ENCODE measurements at places on chromosomes 3 and 15. TPM values are rescaled to one million over a fixed set of nuclear protein-coding genes. Genes with fewer than 3 reads are reported as not detected.

GRCh38 chr3:32592011-32592410 is 21.4 kb upstream of the DYNC1LI1 start:
- DNase-seq: no peak

DNA sequence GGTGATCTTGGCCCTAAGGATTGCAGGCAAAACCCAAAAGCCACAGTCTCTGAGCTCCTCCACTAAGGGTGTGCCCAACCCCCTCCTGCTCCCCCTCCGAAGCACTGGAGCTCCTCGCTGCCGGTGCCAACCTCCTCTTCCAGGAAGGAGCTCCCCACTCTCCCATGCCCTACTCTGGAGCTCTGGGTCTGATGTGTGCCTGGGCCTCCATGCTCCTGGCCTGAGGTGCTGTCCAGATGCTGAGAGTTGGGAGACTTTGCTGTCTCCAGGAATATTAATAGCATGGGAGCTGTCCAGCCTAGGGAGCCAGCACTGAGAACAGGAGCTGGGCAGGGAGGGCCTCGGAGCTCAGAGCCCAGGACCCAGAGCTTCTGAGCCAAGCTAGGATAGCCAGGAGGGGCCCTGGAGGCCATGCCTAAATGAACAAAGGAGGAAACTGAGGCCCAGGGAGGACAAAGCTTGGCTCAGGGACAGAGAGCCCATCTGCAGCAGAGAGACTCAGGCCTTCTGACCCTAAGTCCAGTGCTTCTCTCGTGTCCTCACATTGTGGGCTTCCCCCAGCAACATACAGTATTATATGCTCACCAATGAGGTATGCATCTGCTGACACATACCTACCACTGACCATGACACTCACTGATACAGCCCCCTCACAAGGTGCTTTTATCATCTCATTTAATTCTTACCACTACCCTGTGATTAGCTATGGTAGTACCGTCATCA is 36.9 kb upstream of the HERC1 start:
- DNase-seq: peak; percentile 40

DNA sequence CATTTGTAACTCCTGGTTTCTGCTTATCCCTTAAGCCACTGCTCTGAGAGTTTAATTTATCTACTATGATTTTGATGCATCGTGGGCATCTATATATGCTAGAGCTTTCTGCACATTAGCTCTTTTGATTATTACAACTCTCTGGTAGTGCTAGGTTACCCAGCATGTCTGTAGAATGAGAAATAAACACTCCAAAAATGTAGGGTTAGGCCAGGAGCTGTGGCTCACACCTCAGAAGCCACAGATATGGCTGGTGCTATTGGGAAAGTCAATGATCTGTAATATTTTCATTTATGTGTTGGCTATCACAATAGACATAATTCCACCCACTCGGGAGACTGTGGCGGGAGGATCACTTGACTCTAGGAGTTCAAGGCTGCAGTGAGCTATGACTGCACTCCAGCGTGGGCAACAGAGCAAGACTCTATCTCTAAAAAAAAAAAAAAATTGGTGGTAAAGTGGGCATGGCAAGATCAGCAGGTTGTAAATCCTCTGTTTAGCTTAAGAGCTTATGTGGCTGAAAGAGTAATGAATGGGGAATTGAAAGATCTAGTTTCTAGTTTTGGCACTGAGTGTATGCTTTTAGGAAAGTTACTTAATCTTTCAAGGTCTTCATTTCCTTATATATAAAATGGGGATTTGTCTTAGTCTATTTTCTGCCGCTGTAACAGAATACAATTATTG is 6.3 kb downstream of the TIGIT start:
- no peak for DNase-seq

GRCh38 chr15:68465861-68466560 is 34.0 kb upstream of the ITGA11 start:
- DNase-seq: no peak

The SERPINI2 gene
- total RNA-seq: not detected

DNA sequence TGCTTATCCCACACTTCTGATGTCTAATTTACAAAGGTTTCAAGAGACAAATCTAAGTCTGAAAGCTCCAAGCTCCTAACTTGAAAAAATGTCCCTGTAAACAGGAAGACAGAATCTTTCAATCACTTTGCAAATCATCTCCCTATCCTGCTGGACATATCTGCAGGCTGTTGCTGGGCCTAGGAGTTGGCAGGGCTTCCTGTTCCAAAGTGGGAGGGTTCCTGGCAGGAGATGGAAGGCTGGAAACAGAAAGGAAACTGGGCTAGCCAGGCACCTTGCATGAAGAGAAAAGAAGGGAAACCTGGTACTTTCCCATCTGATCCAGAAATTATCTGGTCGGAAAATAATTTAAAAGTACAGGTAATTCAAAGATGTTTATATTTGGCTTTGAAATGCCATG is 227.3 kb upstream of the IL12A start:
- peak; percentile 54 for DNase-seq

- DNase-seq: no peak
These were observed 459.9 kb downstream of the RAP2B start for GRCh38 chr3:153621953-153622352.

DNA sequence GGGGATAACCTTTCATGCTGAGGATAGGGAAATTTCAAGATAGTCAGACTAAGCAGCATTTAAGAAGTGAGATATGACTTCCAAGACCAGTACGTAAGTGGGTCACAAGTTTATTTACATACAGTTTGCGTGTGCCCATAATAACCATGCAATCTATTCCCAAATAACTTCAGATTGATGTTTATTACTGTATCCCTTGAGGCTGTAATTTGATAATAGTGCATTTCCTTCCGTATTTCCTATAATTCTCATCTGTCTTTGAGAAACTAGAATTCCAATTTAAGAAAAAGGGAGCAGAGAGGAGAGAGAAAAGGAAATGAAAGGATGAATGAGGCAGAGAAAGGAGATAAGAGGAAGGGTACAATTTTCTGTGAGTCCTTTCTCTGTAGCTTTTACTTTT is 1073.1 kb downstream of the EPHA3 start:
- no peak for DNase-seq

Measured in left ventricle myocardium superior (tissue), 1 donor.